ENCODE measurements at places on chromosomes 4 and X.

DNA sequence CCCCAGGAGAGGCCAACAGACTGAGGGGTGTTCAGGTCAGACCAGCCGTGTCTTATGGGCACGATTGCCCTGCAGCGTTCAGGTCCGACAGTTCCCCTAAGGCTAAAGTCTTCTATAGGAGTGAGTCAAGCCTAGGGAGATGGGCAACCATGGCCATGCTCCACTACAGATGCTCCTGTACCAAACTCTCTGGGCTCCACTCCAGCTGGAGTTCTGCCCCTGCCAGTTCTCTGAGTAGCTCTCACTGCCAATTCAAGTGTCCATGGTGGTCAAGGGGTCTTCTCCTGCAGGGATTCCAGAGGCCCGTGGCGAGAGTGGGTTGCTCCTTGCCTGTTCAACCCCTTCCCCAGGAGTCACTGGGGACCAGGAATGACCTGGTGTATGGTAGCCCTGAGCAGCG is 38.2 kb downstream of the BEX3 start:
- no peak for DNase-seq

DNA sequence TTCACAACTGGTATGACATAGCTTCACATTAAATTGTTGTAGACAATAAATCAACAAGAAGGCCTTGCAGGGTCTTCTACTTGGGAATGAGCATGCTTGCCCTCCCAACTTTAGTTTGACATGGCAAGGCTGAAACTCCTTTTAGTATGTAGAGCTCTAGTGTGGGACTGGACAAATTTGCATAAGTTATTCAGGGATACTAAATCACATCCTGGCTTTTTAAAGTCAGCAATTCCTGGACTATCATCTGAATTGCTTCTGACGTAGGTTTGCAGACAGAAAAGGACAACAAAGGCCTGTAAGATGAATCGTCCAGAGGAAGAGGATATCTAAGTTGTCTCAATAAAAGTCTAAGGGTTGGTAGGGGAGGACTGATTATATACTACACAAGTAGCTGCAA is 123.0 kb upstream of the MAGEB16 start:
- DNase-seq = no peak

DNA sequence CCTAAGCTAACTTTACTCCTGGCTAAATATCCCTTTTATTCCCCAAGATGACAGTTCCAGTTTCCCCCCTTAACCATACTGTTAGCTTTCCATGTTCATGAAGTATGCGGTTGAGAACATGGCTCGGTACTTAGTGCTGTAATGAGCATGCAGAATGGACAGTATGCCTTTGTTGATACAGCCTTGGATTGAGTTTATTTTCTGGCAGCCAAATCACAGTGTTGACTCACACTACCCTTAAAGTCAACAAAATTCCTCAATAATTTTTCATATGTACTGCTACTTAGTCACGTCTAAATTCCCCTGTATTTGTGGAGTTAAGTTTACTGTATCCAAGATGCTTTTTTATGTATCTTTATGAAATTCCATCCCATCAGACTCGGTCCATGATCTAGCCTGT is 1.4 kb upstream of the VEGFC start:
- DNase-seq = peak; percentile 84

DNA sequence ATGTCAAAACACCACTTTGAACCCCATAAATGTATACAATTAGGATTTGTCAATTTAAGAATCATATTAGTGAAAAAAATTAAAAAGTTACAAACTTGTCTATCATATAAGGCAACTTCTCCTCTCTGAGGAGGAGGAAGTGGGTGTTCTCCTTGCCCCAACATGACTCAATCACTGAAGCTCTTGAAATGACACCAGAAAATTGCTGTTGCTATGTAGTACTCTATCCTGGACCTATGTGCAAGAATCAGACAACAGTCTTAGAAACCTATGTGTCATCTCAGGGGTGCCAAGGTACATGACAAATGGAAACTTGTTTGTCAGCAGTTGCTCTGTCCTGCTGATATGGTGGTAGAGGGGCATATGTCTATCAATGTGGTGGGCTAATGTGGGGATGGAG is 47.7 kb downstream of the HMGB3 start:
- DNase-seq = no peak

DNA sequence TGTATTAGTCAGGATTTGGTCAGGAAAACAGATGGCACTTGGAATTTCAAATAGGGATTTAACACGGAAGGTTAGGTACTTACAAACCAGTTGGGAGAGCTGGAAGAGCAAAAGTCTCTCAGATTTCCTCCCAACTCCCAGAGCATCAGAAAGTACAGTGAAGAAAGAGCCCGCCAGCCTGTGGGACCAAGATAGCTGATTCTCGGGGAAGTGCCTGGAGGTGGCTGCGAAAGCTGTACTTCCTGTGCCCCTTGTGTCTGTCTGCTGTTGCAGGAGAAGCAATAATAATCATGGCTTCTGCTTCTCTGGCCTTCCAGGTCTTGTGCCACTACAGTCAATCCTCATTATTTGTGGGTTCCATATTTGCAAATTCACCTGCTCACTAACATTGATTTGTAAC is 221.0 kb upstream of the BCOR start:
- no peak for DNase-seq

DNA sequence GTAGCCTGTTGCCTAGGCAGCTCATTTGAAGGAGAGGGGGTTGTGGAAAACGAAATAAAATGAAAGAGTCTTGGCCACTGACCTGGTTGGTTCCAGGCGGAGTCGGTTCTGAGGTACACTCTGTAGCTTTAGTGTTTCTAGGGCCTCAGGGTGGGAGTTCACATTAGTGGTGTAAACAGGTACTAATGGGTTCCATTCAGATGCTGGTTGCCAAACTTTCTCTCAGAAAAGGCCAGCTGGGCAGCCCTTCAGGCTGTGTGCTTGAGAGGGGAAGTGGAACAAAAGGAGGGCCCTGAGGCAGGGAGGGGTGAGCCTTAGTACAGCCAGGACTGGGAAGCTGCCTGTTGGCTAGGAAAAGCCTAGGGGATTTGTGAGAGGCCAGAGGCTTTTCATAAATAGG is 24.8 kb downstream of the NHSL2 start:
- no peak for DNase-seq

Data from GM04504 (cell line).